ENCODE measurements at places on chromosomes 3 and 15.

DNA sequence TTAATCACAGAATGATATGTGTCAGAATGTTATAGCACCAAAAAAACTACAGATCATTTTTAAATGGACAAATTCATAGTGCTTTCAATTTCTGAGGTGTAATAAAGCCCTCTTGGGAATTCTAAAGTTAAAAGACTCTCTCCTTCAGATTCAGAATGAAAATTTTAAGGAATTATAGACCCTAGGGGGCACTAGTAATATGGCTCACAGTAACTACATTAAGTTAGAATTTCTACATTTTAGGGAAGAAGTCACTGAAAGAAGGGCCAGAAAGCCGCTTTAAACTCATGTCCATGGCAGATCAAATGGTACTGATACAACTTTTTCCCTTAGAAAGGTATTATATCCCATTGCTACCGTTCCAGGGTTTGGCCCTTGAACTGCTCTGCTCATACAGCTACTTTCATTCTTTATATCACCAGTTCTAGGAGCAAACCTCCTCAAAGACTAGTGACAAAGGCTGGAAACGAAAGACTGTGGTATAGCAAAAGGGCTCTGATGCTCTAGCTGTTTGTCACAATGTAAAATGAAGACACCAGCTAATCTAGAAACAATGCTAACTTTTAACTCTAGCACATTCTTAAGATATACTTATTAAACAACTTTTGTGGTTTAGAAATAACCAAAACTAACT is 18.1 kb downstream of the DAZL start:
- DNase-seq: no peak

DNA sequence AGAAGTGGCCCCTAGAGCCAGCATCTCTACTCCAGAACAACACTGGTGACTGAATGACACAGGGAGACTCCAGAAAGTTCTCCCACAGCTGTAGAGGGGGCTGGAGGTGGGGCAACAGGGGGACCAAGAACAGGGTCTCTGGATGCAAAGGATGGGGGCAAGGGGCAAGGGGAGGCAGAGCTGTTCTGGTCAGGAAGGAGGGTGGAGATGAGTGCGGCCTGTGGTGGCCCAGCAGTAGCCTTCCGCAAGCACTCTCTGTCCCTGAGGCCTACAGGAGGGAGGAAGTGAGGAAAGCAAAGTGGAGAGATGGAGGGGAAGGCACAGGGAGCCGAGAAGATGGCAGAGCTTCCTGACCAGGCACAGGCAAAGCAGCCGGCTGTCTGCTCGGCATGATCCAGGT is 56.5 kb downstream of the HOMER2 start:
- DNase-seq: no peak

- DNase-seq: no peak
Measured at GRCh38 chr15:51379390-51379789, 37.9 kb downstream of the GLDN start.

GRCh38 chr3:24595796-24596195 is 101.1 kb upstream of the THRB start:
- no peak for DNase-seq

DNA sequence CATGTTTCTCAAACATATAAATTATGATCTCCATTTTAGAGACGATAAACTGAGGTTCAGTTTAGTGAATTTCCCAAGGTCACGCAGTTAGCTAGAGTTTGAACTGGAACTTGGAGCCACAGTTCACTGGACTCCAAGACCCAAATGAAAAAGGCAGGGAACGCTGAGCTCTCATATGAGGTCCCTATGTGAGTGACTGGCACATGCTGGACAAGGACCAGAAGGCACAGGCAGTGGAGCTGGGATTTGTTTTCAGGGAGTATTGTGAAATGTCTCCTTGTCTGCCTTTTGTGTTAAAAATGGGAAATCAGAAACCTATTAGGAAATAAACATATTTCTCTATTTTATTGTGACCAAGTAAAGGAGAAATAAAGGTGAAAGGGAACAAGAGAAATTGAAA is 63.5 kb downstream of the MESD start:
- no peak for DNase-seq

Measured in stimulated activated CD8-positive, alpha-beta memory T cell treated with anti-CD3 and anti-CD28 coated beads, Interleukin-2, amount 100 ng/mL, for 1 hour (primary cell).